ENCODE measurements at places on chromosomes 7 and 10.
A peak's percentile ranks its signal among the peaks of the same experiment; 100 is the strongest.

GRCh38 chr10:536371-536925 lies 153.0 kb downstream of the DIP2C start:
- no peak for DNase-seq

DNA sequence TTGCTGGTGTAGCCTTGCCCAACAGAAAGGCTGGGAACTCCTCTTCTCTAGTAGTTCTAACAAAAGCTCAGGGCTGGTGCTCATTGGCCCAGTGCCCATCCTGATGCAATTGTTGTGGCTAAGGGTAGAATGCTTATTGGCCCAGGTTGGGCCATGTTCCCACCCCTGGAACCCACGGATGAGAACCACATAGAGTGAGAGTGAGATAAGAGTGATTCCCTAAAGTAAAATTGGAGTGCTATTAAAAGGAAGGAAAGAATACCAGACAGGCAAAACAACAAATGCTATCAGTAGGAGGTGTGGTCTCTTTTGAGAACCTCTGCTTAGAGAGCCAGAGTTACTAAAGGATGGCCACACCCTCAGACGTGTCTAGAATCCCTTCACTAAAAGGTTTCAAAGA lies 49.2 kb downstream of the LGI1 start:
- no peak for DNase-seq

DNA sequence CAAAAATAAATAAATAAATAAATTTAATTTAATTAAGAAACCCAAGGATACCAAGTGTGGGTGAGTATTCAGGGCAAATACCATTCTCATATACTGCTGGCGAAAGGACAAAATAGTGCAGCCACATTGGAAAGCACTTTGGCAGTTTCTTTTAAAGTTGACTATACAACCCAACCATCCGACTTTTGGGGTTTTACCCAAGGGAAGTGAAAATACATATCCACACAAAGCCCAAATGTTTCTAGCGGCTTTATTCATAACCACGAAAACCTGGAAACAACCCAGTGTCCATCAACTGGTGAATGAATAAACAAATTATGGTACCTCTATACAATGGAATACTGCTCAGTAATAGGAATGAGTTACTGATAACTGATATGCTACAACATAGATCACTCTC lies 36.2 kb upstream of the OGDHL start:
- DNase-seq: no peak

- DNase-seq: no peak
Measured at GRCh38 chr7:77258593-77258992, 59.0 kb upstream of the FGL2 start.

DNA sequence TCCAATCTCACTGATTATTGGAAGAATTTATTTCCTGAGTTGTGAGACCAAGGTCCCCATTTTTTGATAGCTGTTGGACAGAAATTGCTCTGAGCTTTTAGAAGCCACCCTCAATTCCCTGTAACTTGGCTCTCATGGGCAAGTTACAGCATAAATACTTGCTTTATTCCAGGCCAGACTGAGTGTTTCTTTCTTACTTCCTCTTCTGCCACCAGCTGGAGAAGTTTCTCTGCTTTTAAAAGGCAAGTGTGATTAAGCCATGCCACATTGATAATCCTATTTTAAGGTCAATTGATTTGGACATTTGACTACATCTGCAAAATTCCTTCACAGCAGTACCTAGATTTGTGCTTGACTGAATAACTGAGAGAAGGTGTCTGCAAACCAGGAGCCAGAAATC lies 14.1 kb upstream of the TAS2R41 start:
- DNase-seq: no peak

DNA sequence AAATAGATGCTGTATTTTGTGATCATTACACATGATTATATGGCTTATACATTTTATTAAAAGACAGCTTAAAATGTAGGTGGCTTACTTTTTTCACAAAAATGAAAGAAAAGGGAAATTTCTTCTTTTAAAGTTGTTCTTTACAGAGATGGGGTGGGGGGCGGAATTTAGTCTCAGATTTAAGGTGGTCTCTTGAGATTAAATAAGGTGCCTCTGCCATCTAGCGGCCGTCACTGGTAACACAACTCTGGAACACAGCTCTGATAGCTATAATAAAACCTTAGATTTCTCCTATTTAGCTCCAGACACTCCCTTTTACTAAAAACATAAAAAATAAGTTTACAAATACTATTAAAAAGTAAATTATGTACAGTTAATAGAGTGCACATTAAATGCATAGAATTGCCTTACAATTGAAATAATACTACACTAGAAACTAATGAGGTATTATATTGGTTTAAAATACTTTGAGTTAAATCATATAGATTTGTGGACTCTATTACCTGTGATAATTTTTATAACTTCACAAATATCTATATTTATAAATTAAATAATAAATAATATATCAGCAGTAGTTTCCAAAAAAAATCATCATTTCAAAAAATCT lies 210.9 kb downstream of the DGKB start:
- DNase-seq: peak; percentile 14

DNA sequence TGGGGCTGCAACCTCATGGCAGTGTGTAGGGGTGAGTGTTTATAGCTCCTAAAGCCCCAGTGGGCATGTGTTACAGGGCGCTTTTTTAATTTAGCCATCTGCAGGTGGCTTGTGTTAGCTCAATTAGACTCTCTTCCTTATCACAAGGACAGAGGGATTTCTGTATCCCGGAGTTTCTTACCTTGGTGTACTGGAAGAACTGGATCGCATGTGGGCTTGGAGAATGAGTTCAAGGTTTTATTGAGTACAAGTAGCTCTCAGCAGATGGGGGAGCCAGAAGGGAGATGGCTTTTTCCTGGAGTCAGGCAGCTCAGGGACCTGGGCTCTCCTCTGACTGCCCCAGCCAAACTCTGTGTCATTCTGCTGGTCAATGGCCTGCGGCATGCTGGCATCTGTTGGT lies 153.5 kb upstream of the C7orf33 start:
- no peak for DNase-seq

DNA sequence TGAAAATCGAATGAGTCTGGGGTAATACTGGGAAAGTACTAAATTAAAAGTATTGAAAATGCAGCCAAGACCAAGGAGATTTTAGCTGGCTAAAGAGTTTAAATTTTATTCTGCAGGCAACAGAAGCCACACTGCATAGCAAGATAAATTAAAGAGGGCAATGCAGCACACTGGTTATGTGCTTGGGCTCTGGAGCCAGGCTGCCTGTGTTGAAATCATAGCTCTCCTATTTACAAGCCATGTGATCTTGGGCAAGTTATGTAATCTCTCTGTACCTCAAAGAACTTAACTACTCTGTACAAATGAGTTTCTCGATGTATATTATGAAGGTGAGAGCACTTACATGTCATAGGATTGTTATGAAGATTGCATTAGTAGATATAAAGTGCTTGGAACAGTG lies 9.9 kb downstream of the SLC25A13 start:
- DNase-seq: no peak

DNA sequence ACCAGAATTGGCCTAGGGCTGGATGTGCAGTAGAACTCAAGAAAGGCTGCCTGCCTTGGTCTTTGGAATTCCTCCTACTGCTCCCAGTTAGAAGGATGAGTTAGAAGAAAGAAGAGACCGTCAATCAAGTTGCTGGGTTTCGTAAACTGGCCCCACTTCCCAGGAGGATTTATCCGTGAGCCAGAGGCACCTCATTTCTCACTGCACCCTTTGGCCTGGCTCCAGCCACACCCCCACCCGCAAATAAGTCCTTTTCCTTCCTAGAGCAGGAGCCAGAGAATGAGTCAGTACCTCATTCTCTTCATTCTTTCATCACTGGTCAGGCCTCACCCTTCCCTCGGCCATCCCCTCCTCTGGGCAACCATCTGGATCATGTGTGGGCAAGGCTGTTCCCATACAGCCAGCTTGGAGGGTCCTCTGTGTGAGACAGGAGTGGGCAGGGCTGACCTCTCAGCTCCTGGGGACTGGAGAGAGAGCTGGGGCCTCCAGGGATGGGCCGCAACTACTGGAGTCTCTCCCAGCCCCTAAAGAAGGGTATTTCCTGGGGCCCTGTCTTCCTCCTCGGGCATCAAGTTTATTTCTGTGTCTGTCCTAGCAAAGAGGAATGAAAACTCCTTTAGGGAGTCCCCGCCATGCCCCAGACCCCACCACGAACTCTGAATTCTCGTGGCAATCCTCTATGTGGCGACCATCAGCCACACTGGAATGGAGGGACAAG lies 87.2 kb upstream of the DUSP5 start:
- no peak for DNase-seq

DNA sequence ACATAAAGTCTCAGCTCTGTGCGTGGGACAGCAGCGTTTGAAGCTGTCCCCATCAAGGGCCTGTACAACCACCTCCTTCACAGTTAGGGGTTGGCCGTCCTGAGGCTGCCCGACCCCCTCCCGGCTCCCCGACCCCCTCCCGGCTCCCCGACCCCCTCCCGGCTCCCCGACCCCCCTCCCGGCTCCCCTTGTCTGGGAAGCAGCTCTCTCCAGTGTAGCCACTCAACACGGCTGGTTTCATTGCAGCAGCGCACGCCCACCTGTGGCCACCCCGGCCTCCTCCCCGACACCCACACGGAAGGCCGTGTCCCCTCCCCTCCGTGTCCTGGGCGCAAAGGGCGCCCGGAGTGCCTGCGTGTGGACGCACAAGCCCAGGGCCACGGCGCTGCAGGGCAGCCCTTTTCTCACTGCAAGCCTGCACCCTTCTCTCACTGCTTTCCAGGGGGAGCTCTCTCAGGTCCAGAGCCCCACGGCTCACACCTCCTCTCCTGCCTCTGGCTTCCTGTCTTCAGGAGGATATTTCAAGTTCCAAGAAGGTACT lies 20.9 kb upstream of the FAM20C start:
- no peak for DNase-seq

GRCh38 chr7:124722292-124722691 lies 43.3 kb downstream of the GPR37 start:
- DNase-seq: no peak

- no peak for DNase-seq
Measured at GRCh38 chr7:50768485-50769474, 13.9 kb downstream of the GRB10 start.
